ENCODE measurements at places on chromosomes 12 and 14.

GRCh38 chr14:75434138-75434889 is 6.5 kb downstream of the JDP2 start:
- no peak for DNase-seq

DNA sequence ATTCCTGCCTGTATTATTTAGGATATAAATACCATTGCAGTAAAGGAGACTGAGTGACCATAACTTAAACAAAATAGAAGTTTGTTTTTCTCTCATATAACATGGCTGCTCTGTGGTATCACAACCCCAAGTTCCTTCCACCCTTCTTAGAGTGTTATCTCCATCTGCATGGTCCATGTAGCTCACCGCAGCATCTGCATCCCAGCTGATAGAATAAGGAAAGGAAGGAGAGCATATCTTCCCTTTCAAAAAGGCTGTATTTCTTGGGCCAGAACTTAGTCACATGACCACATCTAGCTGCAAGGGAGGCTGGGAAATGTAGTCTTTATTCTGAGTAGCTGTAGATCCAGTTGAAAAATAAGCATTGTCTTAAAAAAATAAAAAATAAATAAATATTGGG is 184.8 kb upstream of the NUDT4 start:
- DNase-seq: no peak

GRCh38 chr12:24815114-24815423 is 133.8 kb downstream of the BCAT1 start:
- DNase-seq: no peak

GRCh38 chr14:26424537-26424936 is 173.3 kb downstream of the NOVA1 start:
- no peak for DNase-seq

DNA sequence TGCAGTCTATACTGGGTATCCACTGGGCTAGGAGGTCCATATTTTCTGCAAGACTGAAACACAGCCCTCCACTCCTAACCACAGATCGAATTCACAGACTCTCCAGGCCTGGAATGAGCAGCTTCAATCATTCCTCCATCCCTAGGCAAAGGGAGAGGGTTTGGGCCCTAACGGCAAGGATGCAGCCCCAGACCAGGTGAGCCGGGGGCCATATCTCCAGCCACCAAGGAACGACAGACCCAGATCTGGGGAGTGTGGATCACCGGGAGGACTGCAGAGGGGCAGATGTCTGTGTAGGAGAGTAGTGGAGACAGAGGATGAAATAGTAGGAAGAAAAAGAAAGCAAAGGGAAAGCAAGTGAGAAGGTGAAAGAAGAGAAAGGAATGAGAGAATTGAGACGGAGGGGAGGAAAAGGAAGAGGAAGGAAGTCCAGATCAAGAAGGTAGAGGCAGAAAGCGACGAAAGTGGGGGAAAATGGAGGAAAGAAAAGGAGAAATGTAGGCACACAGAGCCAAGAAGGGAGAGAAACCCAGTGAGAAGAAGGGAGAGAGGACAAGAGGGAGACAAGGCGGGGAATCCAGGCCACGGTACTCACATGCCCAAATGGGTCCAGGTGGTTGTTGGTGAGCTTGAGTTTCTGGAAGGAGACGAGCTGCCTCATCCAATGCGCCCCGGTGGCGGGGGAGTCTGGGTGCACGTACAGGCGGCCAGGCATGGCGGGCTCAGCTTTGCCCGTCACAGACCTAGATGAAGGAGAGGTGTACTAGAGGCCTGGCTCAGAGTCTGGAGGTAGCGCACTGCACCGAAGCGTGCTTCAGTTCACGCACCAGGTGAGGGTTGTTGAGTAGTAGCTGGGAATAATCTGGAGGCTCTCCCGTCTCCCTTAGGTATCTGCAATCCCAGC is 7.7 kb downstream of the TBX5 start:
- DNase-seq: no peak

- DNase-seq: no peak
Measured at GRCh38 chr12:45200491-45201043, 15.3 kb upstream of the ANO6 start.

- DNase-seq: no peak
Measured at GRCh38 chr12:76006028-76006925, 25.3 kb downstream of the PHLDA1 start.

GRCh38 chr12:103852498-103852997 is 11.5 kb upstream of the NT5DC3 start:
- no peak for DNase-seq

DNA sequence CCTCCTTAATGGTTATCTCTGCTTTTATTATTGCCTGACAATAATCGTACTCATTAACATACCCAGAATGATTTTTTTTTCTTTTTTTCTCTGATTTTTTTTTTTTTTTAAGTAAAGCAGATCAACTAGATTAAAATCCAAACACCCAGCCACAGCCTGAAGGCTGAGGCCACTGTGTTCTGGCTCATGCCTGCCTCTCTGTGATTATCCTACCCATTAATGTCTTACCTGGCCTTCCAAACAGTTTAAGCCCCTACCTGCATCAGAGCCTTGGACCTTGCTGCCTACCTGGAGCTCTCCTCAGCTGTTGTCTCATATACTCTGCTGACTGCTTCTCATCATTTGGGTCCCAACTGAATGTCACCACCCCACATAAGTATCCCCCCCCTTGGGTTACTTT is 6.8 kb upstream of the TMED10 start:
- no peak for DNase-seq

- DNase-seq: no peak
Measured at GRCh38 chr12:52767427-52767826, 9.7 kb downstream of the KRT76 start.

GRCh38 chr14:51653775-51654532 is 2.2 kb downstream of the FRMD6 start:
- DNase-seq: no peak

DNA sequence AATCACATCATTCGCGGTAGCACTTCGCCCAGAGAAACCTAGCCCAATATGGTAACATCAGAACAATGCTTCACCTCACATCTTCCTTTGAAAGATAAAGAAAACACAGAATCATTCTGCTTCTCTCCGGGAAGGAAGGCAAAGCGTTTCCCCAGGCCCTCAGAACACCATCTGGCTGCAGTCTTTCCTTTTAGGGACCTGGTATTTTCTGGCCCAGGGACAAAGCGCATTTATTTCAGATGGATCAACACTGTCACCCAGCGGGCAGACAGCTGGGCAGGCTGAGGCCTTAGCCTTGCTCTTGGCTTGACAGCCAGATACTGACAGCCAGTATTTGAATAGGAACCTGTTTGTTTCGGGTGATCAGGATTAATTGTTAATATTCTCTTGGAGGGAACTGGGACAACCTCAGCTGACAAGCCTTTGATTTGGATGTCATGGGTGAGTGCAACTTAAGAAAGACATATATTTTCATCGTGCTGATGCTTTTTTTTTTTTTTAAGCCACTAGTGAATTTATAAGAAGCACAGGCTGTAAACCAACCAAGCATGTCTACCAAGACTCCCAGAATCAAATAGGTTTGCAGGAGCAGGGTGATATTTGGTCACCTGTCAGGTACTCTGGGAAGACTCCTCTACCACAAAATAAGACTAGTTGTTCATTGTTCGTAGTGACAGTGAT is 118.9 kb downstream of the VEZT start:
- no peak for DNase-seq

- no peak for DNase-seq
Measured at GRCh38 chr12:70070494-70071007, 172.7 kb upstream of the CNOT2 start.

DNA sequence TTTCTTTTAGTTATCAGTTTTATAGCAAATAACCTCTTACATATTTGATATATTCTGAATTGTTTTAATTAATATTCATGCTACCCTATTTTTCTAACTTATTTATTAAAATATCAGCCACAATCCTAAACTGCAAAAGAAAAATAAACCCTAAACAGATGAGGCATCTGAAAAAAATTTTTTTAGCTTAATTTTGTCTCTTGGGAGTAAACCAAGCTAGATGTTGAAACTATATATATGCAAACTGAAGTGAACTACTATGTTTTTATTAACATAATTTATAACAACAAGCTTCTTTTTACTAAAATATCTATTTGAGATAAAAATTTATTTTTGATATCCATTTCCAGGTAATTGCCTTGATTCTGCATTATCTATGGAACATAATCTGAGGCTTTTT is 87.6 kb downstream of the PTPRQ start:
- no peak for DNase-seq

DNA sequence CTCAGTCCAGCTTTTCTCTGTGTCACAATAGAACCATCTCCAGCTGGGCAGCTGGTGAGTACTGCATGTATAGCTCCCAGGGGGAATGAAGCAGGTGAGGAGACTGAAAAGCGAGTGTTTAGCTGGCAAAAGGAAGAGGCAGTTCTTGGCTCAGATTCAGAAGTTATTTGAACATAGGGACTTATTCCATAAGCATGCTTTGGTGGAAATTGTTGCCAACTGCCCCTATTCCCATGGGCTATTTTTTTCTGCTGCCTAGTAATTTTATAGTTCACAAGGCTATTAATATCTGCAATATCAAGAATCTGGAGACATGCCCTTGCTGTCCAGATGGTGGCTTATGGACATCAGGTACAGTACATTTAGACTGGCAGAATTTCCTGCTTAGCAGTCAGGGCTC is 1112.7 kb downstream of the LRFN5 start:
- no peak for DNase-seq

DNA sequence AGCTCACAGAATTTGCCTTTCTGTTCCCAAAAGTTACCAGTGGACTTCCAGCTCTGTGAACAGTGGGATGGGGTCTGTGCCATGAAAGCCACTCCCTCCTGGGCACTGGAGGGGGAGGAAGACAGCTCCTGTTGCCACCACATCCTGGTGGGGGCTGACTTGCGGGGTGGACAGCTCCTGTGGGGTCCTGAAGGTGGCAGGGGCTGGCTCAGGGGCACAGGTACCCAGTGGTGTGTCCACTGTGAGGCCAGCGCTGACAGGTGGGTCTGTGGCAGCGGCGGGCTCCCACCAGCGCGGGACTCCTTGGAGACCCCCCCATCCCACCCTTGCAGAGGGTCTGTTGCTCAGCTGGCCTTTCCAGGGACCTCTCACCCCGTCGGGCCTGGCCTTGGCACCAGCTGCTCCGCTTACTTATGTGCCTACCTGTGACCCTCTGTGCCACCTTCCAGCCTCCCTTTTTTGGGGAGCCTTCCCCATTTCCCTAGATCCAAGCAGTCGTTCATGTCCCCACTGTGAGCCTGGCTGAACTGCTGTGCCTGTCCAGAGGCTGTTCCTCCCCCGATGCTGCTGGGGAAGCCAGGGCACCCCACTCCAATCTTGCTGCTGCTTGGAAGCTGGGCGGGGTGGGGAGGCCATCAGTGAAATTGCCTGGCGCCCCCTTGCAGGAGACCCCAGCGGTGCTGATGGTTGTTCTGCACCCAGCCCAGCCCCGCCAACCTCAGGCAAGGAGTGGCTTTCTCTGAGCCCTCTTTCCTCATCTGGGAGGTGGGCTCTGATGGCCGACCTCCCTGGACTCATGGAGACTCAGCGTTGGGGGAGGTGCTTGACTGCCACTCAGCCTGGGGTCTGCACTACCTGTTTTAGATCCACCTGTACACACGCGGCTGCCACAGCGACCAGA is 2.2 kb downstream of the TEDC1 start:
- DNase-seq: no peak

DNA sequence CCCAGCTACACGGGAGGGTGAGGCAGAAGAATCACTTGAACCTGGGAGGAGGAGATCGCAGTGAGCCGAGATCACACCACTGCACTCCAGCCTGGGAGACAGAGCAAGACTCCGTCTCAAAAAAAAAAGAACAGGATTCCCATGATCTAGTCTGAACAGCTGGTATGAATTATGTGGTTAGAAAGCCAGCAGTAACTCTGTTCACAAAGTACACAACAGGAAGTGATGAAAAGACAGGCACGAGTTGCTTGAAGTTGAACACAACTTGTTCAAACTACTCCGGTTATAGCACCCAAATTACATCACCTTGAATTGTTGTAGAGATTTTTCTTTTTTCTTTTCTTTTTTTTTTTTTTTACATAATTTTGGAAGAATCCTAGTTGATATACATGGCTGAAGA is 238.8 kb upstream of the RGS6 start:
- DNase-seq: no peak

DNA sequence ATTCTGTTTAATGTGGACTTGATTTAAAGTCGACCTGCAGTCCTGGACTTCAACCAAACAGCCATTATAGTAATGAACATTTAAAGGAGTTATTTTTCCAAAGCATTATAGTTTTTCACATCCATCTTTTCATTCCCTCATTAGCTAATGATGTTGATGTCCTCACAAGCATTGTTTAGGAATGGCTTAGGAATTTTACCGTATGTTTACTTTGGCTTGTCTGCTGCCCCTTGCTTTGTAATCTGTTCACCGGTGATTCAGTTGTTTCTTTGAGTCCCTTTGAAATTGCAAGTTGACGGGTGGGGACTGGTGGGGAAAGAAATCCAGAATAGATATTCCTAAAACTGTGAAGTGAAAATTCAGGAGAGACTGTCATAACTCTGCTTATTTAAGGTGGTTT is 25.4 kb downstream of the PRKCH start:
- no peak for DNase-seq

- no peak for DNase-seq
Measured at GRCh38 chr12:26566675-26567074, 266.3 kb downstream of the ITPR2 start.

GRCh38 chr12:66297080-66297479 is 5.2 kb upstream of the HELB start:
- DNase-seq: no peak

GRCh38 chr12:54697851-54698250 is 49.7 kb upstream of the DCD start:
- DNase-seq: no peak

DNA sequence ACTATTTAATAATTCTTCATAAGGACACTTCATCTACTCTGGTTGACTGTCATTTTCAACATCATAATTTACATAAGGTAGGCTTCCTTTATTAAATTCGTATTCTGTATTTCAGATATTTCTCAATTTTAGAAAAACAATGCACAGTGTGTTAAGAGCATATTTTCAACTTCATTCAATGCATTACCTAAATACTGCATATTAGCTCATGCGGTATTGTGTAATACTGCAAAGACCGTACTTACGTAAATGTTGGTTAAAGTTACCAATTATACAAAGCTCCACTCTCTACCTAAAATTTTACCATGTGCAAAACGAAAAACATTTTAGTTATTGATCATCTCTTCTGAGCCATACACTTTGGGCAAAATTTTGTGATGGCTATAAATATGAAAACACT is 62.8 kb downstream of the EXOC5 start:
- DNase-seq: no peak
